Activated CD8-positive, alpha-beta T cell treated with anti-CD3 and anti-CD28 coated beads, Interleukin-2, amount 10 ng/mL, durations not matched to agents 7 days and 5 days (primary cell): ENCODE measurements at places on chromosomes 5 and 9. TPM values are rescaled to one million over a fixed set of nuclear protein-coding genes. Genes with fewer than 3 reads are reported as not detected.

DNA sequence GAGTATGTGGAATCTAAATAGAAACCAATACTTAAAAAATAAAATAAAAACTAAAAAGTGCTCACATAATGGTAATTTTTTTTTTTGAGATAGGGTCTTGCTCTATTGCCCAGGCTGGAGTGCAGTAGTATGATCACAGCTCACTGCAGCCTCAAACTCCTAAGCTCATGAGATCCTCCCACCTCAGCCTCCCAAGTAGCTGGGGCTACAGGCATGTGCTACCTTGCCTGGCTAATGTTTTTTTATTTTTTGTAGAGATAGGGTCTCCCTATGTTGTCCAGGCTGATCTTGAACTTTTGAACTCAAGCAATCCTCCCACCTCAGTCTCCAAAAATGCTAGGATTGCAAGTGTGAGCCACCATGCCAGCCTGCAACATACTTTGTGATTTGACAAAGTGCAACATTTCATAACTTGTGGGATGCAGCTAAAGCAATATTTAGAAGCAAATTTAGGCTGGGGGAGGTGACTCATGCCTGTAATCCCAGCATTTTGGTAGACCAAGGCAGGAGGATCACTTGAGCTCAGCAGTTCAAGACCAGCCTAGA lies 18.4 kb downstream of the AP3B1 start:
- DNase-seq, result no peak
- H3K36me3 ChIP-seq, result peaks cover 2% of the 10 kb centered on the region
- no peak overlapping the region for H3K27ac ChIP-seq

- H3K4me3 ChIP-seq, result no peak overlapping the region
- no peak overlapping the region for H3K27ac ChIP-seq
- peaks cover 11% of the 10 kb centered on the region for H3K4me1 ChIP-seq
- H3K36me3 ChIP-seq, result no peaks in the 10 kb centered on the region
- H3K27me3 ChIP-seq, result no peaks in the 10 kb centered on the region
These were observed 275.2 kb downstream of the CWC27 start for GRCh38 chr5:65043843-65044359.

- peaks cover 13% of the 10 kb centered on the region for H3K27me3 ChIP-seq
- DNase-seq, result no peak
- H3K27ac ChIP-seq, result no peak overlapping the region
These were observed 119.4 kb downstream of the ADAMTS12 start for GRCh38 chr5:33772380-33772897.

GRCh38 chr9:79699479-79699878 lies 127.7 kb downstream of the TLE4 start:
- H3K4me1 ChIP-seq, result peaks cover 40% of the 10 kb centered on the region
- H3K27ac ChIP-seq, result no peak overlapping the region
- H3K4me3 ChIP-seq, result no peak overlapping the region
- DNase-seq, result no peak

- no peaks in the 10 kb centered on the region for H3K36me3 ChIP-seq
- DNase-seq, result no peak
- H3K4me1 ChIP-seq, result no peaks in the 10 kb centered on the region
- H3K27me3 ChIP-seq, result peaks cover 6% of the 10 kb centered on the region
- no peak overlapping the region for H3K27ac ChIP-seq
These were observed 41.8 kb upstream of the PAM start for GRCh38 chr5:102713278-102713677.

GRCh38 chr5:66903218-66903617 lies 293.4 kb downstream of the CD180 start:
- H3K27ac ChIP-seq, result no peak overlapping the region
- H3K4me1 ChIP-seq, result no peaks in the 10 kb centered on the region
- no peaks in the 10 kb centered on the region for H3K36me3 ChIP-seq

GRCh38 chr9:107518037-107518807 lies 28.7 kb upstream of the KLF4 start:
- H3K4me1 ChIP-seq, result no peaks in the 10 kb centered on the region
- H3K27ac ChIP-seq, result no peak overlapping the region
- no peak overlapping the region for H3K4me3 ChIP-seq
- peaks cover 2% of the 10 kb centered on the region for H3K27me3 ChIP-seq

DNA sequence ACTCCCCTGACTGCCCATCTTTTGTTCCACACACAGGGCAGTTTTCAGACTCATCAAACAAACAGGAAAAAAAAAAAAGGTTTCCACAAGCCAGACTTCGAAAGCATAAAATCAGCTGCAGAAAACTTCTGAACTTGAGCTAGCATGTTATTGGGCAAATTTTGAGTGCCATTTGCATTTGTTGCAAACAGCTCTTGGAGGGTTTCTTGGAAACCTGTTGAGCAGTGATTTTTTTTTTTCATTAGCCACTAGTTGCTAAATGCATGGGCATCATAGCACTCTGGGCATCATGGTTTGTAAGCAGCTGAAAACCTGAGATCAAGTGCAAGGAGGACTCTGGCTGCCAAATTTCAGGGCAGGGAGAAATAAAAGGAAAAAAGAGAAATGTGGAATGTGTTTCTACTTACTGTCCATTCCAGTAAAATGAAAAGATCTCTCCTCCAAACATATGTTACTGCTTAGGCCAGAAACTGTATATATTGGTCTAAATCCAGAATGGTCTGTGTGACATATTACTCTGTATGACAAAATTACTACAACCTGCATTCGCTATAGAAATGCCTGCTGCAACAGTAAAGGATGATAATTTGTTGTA lies 85.2 kb upstream of the SMIM23 start:
- no peak overlapping the region for H3K27ac ChIP-seq
- H3K4me3 ChIP-seq, result no peak overlapping the region
- H3K36me3 ChIP-seq, result no peaks in the 10 kb centered on the region
- H3K27me3 ChIP-seq, result no peaks in the 10 kb centered on the region

- DNase-seq, result no peak
- no peak overlapping the region for H3K27ac ChIP-seq
- H3K4me1 ChIP-seq, result no peaks in the 10 kb centered on the region
- H3K27me3 ChIP-seq, result no peaks in the 10 kb centered on the region
- H3K36me3 ChIP-seq, result no peaks in the 10 kb centered on the region
These were observed 20.0 kb downstream of the APC start for GRCh38 chr5:112757468-112758208.

DNA sequence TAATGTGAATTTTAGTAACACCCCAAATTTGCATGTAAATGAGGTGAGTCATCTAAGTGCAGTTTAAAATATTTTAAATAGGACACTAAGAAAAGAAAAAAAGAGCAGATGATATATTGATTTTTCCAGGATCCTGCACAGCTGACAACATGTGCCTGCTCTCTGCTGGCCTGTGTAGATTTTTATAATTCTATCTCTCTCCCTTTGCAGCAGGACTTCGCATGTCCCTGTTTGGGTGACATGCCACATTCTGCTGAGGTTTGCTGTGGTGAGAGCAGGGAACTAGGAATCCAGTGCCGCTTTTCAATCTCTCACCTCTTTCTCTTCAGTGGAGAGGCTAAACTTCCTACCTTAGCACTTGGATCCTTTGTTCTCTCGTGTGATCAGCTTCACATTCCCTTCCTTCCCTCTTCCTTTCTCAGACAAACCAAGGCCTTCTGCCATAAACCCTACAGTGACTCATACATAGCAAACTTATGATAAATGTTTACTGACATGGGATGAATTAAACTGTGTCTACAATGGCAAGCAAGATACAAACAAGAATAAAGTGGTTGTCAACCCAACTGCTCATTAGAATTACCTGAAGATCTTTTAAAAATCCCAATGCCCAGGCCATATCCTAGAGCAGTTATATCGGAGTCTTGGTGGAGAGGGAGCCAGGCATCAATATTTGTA lies 198.8 kb upstream of the EFNA5 start:
- DNase-seq, result no peak
- H3K4me3 ChIP-seq, result no peak overlapping the region
- H3K27ac ChIP-seq, result no peak overlapping the region
- H3K27me3 ChIP-seq, result no peaks in the 10 kb centered on the region
- peaks cover under 1% of the 10 kb centered on the region for H3K36me3 ChIP-seq

DNA sequence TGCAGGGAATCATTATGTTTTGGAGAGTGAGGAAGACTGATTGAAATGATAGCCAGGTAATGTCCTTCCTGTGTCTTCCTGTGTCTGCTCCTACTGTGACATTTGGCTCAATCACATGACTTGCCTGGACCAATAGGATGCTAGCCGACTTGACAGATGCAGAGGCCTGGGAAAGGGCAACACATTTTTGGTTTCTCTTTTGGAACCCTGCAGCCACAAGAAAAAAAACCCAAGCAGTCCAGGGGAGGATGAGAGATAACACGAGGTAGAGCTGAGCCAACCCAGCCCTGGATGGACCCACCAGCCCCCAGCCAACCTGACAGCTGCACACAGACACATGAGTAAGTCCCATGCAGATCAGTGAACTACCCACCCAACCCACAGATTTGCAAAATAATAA lies 256.1 kb upstream of the SMARCA2 start:
- no peak for DNase-seq
- no peaks in the 10 kb centered on the region for H3K27me3 ChIP-seq
- no peaks in the 10 kb centered on the region for H3K36me3 ChIP-seq

DNA sequence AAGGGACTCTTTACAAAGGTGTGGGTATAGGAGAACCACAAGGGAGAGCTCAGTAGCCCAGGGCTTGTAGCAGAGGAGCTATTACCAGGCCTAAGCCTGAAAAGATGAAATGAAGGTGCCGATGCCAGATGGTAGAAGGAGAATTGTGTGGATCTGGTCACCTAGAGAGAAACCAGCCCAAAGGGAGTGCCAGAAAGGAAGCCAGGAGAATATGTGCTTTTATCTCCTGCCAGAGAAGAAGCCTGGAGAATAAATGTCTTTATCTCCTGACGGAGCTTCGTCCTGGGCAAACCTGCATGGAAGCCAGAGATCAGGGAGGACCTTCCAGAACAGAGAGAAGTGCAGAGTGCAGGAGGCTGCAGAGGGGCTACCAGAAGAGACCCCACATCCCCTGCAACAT lies 142.6 kb downstream of the MED10 start:
- no peak overlapping the region for H3K4me3 ChIP-seq
- H3K4me1 ChIP-seq, result no peaks in the 10 kb centered on the region
- no peak overlapping the region for H3K27ac ChIP-seq
- DNase-seq, result no peak

- no peak overlapping the region for H3K27ac ChIP-seq
- peaks cover 46% of the 10 kb centered on the region for H3K4me1 ChIP-seq
- no peak for DNase-seq
- peaks cover 73% of the 10 kb centered on the region for H3K36me3 ChIP-seq
- H3K27me3 ChIP-seq, result no peaks in the 10 kb centered on the region
These were observed 5.4 kb downstream of the NNT start for GRCh38 chr5:43608406-43608805.

DNA sequence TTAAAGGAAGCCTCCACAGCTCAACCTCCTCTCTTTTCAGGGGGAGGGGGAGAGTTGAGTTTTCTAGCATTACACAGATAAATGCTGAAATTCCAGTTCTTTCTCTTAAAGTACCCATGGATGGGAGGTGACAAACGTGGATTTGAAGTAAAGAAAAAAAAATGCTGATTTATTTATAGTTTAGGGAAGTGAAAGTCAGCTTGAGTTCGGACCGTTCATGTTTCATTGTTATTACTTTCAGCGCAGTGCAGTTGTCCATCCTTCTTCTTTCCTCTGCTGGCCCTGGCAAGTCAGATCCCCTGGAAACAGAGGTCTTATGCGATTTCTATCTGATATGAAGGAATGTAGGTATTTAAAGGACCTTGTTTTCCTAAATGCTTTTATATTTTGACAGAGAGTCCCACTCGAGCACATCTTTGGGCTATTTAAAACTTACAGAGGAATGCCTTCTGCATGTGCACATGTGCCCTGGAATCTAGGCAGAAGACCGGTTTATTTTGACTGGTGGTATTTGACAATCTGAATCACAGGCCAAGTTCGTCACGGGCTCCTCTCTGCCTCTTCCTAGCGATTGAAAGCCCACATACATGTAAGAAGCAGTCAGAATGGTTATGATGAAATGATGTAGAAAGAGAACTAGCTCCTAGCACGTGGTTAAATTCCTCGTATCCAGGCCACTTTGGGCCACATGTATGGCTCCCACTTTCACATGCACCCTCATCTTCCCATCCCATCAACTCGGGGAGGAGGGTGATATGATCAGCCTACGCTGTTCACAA lies 385.2 kb upstream of the KLF4 start:
- no peaks in the 10 kb centered on the region for H3K4me1 ChIP-seq
- no peak overlapping the region for H3K27ac ChIP-seq

DNA sequence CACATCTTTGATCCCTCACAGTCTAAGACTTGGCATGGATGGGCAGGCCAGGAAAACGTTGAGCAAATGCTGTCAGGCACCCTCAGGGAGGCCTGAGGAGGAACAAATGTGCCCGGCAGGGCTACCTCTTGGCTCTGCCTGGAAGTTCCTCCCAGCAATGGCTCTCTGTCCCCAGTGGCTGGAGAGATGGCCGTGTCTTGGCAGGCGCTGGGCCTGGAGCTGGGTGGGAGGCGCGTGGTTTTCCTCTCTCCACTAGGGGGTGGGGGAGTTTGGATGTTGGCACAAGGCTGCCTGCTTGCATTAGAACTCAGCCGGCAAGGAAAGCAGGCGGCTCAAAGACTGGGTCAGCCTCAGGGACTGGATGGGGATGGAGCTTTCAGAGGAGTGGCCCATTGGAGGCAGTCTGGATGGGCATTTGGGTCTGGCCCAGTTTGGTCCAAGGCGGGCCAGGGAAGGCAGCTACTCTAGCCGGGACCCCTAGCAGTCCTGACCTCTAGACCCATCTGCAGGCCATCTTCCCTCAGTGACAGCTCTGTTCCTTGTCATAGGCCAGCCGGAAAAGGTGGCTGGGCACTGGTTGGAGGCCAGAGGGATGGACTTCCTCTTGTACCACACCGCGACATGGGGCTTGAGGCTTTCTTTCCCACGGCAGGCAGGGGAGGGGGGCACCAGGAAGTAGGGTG lies 68.2 kb upstream of the STC2 start:
- H3K27ac ChIP-seq, result no peak overlapping the region
- H3K36me3 ChIP-seq, result no peaks in the 10 kb centered on the region
- peaks cover 3% of the 10 kb centered on the region for H3K4me1 ChIP-seq
- H3K27me3 ChIP-seq, result no peaks in the 10 kb centered on the region
- no peak for DNase-seq
- H3K4me3 ChIP-seq, result no peak overlapping the region

GRCh38 chr5:171688696-171689495 lies 96.7 kb upstream of the SMIM23 start:
- no peak overlapping the region for H3K4me3 ChIP-seq
- no peak overlapping the region for H3K27ac ChIP-seq
- H3K36me3 ChIP-seq, result no peaks in the 10 kb centered on the region
- H3K27me3 ChIP-seq, result no peaks in the 10 kb centered on the region
- DNase-seq, result no peak

DNA sequence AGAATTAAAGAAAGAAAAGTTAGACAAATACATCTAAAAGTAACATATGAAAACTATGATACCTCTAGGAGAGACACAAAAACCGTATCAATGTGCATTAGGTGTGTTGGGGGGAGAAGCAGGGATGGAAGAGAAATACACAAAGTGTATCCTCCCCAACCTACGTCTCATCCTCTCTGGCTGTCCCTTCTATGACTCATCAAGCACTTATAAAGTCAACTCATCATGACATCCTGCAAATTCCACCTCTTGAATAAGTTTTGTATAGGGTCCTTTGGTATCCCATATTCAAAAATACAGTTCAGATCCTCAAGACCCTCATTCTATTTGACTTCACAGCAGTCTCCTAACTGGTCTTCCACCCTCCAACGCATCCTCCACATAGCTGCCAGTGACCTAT lies 917.6 kb upstream of the DMAC1 start:
- H3K4me3 ChIP-seq, result no peak overlapping the region
- H3K36me3 ChIP-seq, result no peaks in the 10 kb centered on the region
- H3K27ac ChIP-seq, result no peak overlapping the region
- H3K27me3 ChIP-seq, result no peaks in the 10 kb centered on the region
- DNase-seq, result no peak

The TAF11L10 gene
- not detected for total RNA-seq

The SLC4A9 gene
- 0.16 TPM for total RNA-seq

The S1PR3 gene
- not detected for total RNA-seq

The ACOT12 gene
- total RNA-seq, result not detected

The STK32A gene
- not detected for total RNA-seq

The RNF20 gene
- total RNA-seq, result 41.3 TPM

The CAMK4 gene
- total RNA-seq, result 82.7 TPM

The LRRC19 gene
- total RNA-seq, result not detected

The SLC6A7 gene
- not detected for total RNA-seq
